ENCODE measurements at places on chromosomes 12 and 14.

- H3K27ac ChIP-seq: no peak overlapping the region
- H3K36me3 ChIP-seq: no peaks in the 10 kb centered on the region
- H3K4me3 ChIP-seq: no peak overlapping the region
- peak; percentile 62 for DNase-seq
Observed at GRCh38 chr12:6090803-6091202, 33.7 kb downstream of the VWF start.

DNA sequence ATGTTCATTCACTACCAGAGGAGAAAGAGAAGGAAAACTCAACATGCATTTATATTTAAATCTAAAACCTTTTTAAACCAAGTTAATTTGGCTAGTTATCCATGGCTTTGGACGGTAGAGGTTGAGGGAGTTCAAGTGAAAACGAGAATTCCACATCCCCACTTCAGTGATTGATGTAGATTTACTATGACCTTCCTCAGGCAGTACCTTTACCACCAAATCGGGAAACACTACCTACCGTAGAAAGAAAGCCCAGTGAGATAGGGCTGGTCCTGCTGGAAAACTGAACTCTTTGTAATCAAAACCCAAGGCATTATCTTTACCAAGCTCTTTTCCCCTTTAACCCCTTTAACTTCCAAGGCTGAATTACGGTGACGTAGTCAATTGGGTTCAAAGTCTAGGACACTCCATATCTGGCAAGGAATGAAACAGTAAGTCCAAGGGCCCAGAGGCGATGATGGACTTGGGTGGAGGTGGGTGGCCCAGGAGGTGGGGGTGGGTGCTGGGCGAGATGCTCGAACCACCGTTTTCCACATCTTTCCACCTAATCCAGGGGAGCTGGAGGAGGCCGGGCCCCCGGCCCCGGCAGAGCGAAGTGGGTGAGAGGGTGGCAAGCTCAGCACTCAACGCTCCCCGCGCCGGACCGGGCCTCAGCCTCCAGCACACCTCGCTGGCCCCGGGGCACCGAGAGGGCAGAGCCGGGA is 618 bp downstream of the SEC23A start:
- no peaks in the 10 kb centered on the region for H3K36me3 ChIP-seq
- H3K4me3 ChIP-seq: peak overlapping the region; percentile 98
- H3K27me3 ChIP-seq: no peaks in the 10 kb centered on the region
- peak; percentile 47 for DNase-seq
- peaks cover 5% of the 10 kb centered on the region for H3K4me1 ChIP-seq

GRCh38 chr12:122208073-122208820 is 4.7 kb downstream of the B3GNT4 start:
- H3K4me3 ChIP-seq: no peak overlapping the region
- H3K27me3 ChIP-seq: peaks cover 12% of the 10 kb centered on the region
- H3K4me1 ChIP-seq: no peaks in the 10 kb centered on the region
- no peak for DNase-seq
- H3K36me3 ChIP-seq: peaks cover 8% of the 10 kb centered on the region

GRCh38 chr12:104805186-104805585 is 152.9 kb downstream of the SLC41A2 start:
- H3K27me3 ChIP-seq: no peaks in the 10 kb centered on the region
- no peak overlapping the region for H3K4me3 ChIP-seq
- no peaks in the 10 kb centered on the region for H3K36me3 ChIP-seq

DNA sequence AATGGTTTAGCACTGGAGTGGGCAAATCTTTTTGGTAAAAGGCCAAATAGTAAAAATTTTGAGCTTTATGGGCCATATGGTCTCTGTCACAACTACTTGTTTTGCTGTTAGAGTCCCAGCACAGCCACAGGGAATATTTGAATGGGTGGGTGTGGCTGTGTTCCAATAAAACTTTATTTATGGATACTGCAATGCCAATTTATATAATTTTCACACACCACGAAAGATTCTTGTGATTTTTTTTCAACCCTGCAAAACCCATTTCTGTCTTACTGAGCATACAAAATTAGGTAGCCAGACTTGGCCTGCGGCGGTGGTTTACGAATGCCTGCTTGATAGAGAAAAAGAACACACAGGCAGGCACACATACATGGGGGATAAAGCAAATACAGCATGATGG is 28.3 kb downstream of the TMEM120B start:
- H3K27me3 ChIP-seq: no peaks in the 10 kb centered on the region
- H3K27ac ChIP-seq: no peak overlapping the region
- DNase-seq: no peak
- H3K4me3 ChIP-seq: no peak overlapping the region
- H3K4me1 ChIP-seq: no peaks in the 10 kb centered on the region
- peaks cover 4% of the 10 kb centered on the region for H3K36me3 ChIP-seq

- DNase-seq: peak; percentile 20
- no peaks in the 10 kb centered on the region for H3K4me1 ChIP-seq
- no peaks in the 10 kb centered on the region for H3K27me3 ChIP-seq
Observed at GRCh38 chr12:92216092-92216491, 70.4 kb upstream of the BTG1 start.

DNA sequence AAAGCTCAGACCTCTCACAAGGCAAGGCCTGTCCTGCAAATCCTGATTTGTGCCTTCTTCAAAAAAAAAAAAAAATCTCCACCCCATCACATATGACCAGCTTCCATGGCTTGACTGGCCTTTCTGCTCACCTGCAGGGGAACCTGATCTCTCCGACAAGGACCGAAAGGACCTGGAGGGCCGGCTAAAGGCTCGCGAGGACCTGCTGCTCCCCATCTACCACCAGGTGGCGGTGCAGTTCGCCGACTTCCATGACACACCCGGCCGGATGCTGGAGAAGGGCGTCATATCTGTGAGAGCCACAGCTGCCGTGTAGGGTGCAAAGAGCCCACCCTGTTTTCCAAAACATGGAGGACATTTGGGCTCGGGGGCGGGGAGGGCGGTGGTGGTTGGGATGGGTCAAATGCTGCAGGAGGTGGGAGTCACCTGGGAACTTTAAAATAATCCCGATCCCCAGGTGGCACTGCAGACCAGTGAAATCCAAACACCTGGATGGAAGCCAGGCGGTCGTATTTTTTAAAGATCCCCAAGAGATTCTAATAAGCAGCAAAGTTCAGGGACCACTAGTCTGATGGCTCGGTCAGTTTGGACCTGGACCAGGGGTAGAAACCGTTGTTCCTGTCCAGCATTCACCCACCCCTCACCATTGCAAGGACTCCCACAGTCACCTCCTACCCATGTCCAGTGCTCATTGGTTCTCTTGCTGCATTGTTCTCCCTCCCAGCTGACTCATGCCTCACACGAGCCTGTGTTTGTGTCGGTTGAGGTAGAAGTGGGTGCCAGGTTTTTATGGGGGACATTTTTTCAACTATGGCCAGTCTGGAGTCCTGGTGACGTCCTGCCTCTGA is 44.8 kb downstream of the FOXN4 start:
- no peaks in the 10 kb centered on the region for H3K4me1 ChIP-seq

GRCh38 chr14:41096131-41096530 is 510.5 kb upstream of the LRFN5 start:
- no peak overlapping the region for H3K4me3 ChIP-seq
- H3K4me1 ChIP-seq: no peaks in the 10 kb centered on the region
- H3K36me3 ChIP-seq: no peaks in the 10 kb centered on the region
- no peaks in the 10 kb centered on the region for H3K27me3 ChIP-seq

DNA sequence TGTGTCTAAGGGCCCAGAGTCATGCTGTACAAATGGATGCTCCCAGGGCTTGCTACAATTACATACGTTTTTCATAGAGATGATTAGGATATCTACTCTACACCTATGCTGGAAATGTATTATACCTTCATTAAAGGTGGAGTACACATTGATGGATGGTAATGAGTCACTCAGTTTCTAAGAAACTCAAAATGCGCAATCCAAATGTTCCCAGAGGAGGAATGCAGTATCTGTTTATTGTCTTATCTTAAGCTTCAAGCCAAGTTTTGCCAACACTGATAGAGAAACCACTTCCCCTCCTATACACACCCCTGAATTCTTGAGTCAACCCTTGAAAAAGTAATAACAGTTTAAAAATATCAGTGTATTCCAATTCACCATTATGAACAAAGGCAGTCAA is 266.6 kb upstream of the FAR2 start:
- peak; percentile 87 for DNase-seq
- no peaks in the 10 kb centered on the region for H3K27me3 ChIP-seq
- no peaks in the 10 kb centered on the region for H3K36me3 ChIP-seq

DNA sequence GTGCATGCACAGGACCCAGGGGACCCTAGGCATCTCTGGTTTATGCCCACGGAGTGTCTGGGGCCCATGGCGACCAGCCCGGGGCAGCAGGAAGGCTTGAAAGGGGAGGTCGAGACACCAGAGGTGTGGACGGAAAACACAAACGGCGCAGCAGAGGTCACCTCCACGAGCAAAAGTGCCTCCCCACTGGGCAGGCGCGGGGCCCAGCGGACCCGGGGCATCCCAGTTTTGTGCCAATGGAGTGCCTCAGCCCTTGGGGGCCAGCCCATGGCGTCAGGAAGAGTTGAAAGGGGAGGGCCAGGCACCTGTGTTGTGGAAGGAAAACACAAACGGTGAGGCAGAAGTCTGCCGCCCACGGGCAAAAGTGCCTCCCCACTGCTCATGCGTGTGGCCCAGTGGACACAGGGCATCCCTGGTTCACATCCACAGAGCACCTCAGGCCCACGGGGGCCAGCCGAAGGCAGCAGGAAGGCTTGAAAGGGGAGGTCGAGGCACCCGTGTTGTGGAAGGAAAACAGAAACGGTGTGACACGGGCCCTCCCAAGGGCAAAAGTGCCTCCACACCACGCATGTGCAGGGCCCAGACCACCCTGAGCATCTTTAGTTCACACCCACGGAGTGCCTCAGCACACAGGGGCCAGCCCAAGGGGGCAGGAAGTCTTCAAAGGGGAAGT is 378.8 kb downstream of the ALG10 start:
- no peak overlapping the region for H3K4me3 ChIP-seq
- H3K27ac ChIP-seq: no peak overlapping the region
- DNase-seq: no peak
- no peaks in the 10 kb centered on the region for H3K36me3 ChIP-seq

- DNase-seq: no peak
- H3K4me1 ChIP-seq: peaks cover 8% of the 10 kb centered on the region
- H3K36me3 ChIP-seq: no peaks in the 10 kb centered on the region
- no peak overlapping the region for H3K4me3 ChIP-seq
Observed at GRCh38 chr12:46263140-46264016, 5.5 kb downstream of the SLC38A1 start.
